PC-3 (cell line): ENCODE measurements at places on chromosomes 6 and 20.

DNA sequence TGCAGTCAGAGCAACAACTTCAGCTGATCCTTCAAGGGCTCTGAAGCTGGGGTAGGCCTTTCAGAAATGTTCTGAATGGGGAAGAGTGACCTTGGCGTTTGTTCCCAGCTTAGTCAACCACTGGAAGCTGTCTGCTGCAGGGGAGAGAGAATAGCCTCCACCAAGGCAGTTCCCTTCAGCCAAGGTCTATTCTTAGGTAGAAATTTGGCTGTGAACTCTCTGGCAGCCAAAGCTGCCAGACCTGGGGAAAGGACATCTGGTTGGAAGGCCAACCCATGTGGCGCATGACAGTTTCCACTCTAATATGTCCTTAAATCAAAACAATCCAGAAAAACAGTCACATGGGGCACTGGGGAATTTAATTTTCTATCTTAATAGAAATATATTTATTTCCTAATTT lies 60.1 kb downstream of the FBXO5 start:
- DNase-seq = no peak

GRCh38 chr20:49865559-49865958 lies 49.8 kb downstream of the SPATA2 start:
- no peak for DNase-seq

DNA sequence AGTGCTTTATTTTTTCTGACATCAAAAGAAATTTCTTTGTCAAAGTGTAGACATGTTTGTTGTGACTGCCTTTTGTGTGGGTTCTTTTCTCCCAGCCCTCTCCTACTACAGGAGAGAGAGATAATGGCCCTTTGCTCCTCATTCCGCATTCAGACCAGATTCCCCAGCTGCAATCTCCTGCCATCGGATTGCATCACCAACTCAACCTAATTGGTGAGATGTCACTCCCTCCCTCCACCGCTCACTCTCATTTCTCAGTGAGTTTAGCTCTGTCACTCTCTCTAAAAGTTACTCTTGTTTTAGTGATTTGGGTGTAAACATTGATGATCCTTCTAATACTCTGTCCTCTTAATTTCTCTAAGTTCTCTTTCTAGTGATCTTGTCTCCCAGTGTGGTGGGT lies 22.7 kb downstream of the UTRN start:
- DNase-seq = no peak

- DNase-seq = peak; percentile 34
Measured at GRCh38 chr6:109186012-109186411, 90.7 kb downstream of the CEP57L1 start.

GRCh38 chr20:57834306-57835073 lies 124.7 kb upstream of the PMEPA1 start:
- no peak for DNase-seq

DNA sequence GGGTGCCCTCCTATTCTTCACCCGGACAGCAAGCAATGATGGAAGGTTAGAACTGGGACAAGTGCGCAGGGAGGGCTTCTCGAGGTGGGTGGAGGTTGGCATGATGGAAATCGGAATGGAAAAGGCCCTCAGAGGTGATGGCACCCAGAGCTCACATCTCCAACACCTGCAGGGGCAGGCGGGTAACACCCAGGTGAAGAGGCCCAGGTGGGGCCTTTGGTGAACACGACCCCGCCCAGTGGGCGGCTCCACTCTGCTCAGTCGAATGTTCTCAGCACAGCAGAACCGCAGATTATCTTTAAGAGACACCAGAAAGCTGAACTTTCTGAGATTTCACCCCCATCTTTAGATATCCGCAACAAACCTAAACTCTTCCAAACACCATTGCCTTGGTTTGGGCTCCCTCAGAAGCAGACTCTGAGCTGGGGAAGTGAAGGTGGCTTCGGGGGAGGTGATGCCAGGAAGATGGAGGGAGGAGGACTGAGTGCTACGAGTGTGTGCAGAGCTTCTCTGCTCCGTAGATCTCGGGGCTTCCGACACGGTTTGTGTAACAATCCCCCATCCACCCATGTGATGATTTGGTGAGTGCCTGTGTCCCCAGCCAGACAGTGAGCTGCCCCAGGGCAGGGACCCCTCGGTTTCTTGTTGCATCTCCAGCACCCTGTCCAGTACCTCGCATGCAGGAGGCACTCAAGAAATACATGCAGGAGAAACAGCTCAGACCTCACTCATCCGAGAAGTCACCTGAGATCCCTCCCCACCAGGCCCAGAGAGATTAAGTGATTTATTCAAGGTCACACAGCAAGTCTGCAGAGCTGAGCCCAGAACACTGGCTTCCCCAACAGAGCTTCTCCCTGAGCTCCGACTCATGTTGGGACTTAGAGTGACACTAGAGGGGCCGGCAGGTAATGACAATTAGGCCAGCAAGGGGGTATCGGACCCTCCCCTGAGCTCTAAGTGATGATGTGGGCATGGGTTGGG lies 45.4 kb downstream of the BPIFB1 start:
- DNase-seq = no peak

DNA sequence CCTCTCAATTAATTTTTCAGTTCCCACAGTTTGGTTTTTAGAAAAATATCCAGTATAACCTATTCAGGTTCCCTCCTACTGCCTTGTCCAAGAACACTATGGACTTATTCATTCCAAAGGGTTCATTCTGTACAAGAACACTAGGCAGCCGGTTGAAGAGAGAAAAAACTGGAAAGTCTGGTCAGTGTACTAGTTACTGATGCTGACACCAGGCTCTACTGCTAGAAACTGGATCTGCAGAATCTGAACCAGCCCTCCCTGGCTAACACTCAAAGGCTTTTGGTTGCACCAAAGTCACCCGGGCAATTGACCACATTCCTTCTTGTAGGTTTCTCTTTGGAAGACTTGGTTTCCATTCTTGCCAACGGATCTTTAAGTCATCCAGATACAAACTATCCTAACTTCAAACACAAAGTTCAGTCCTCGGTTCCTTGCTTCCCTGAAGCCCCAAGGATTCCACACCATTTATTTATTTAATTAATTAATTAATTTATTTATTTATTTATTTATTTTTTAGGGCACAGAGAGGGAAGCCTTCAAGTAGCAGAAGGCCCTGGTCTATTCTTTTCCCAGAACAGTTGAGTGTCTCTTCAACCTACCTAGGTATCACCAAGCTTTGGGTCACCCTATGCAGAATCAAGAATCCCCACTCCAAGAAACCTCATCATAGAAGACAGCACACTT lies 268.1 kb downstream of the ADGB start:
- peak; percentile 9 for DNase-seq

- no peak for DNase-seq
Measured at GRCh38 chr20:33992145-33992922, 1.4 kb upstream of the RALY start.

- DNase-seq = peak; percentile 48
Measured at GRCh38 chr20:10719740-10720385, 46.1 kb upstream of the JAG1 start.

GRCh38 chr20:818001-818664 lies 15.4 kb upstream of the FAM110A start:
- peak; percentile 72 for DNase-seq

- DNase-seq = no peak
Measured at GRCh38 chr6:24501914-24502313, 7.1 kb downstream of the ALDH5A1 start.

DNA sequence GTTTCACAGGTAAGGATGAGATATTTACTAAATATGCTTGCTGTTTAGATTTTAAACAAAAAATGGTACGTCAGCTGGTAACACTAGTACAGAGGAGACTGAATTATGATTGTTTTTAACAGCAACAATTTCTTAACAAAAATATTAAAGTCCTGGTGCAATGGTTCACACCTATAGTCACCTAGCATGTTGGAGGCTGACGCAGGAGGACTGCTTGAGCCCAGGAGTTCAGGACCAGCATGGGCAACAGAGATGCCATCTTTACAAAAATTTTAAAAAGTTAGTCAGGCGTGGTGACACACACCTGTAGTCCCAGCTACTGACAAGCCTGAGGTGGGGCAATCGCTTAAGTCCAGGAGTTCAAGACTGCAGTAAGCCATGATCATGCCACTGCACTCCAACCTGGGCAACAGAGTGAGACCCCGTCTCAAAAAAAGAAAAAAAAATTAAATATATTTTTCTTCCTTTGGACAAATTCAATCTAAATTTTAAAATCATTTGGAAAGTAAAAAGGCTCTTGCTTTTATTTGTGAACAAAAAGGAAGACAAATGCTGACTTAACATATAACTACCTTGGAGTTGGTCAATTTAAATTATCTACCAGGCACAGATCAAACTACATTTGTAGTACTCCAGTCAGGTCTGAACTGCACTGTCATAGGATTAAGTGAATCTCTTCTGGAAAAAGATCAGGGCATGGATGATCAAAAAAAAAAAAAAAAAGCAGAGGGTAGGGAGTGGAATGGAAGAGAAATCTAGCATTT lies 38.2 kb upstream of the RUNX2 start:
- DNase-seq = no peak

DNA sequence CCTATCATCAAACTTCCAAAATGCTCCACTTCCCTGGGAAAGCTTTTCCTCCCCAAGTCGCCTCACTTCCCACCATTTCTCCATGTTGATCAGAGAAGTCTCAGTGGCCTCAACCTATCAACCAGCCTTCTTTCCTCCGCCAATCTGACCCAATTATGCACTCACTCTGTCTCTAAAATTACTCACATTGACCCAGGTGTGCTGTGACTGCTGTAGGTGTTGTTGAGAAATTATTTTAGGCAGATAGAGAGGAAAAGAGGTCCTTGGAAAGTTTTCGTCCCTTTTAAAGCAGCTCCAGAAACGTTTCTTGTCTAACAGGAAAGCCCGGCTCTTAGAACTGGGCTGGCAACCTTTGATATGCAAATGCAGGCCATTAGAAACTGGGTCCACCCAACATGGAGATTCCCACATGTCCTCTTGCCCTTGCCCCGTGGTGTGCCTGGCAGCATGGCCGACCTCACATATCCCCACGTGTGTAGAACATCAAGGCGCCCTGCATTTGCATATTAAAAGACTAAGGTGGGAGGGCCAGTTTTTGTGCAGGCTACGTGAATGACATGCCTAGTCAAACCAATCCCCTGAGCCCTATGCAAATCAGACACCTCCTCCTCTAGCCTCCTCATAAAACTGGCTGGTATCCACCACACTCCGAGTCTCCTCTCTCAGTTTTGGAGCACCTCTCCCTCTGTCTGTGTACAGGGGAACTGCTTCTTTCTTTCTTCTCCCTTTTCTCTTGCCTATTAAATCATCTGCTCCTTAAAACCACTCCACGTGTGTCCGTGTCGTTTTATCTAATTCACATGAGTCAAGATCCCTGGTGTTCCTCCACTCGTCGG lies 12.9 kb downstream of the IPCEF1 start:
- DNase-seq = peak; percentile 59

GRCh38 chr6:26474439-26474881 lies 16.7 kb downstream of the BTN2A1 start:
- DNase-seq = no peak

- DNase-seq = no peak
Measured at GRCh38 chr6:169131390-169131789, 122.3 kb downstream of the THBS2 start.

- DNase-seq = no peak
Measured at GRCh38 chr6:121733234-121733633, 297.8 kb downstream of the GJA1 start.

- no peak for DNase-seq
Measured at GRCh38 chr6:38110481-38110971, 291.0 kb downstream of the ZFAND3 start.

DNA sequence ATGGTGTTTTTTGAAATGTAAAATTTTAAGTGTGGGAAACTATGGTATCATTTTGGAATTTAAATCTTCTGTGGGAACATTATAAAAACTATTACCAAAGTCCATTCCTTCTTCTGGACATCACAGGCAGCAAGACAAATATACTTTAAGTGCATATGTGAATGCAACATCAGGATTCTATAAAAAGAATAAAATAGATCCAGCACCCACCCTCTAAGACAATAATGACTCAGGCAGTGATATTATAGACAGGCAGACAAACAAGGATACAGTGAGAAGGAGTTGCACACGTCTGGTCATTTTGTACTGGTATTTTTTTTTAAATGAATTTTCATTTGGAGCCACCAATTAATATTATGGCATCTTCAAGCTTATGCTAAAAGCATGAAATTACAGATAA lies 21.1 kb upstream of the NEDD9 start:
- DNase-seq = peak; percentile 75

DNA sequence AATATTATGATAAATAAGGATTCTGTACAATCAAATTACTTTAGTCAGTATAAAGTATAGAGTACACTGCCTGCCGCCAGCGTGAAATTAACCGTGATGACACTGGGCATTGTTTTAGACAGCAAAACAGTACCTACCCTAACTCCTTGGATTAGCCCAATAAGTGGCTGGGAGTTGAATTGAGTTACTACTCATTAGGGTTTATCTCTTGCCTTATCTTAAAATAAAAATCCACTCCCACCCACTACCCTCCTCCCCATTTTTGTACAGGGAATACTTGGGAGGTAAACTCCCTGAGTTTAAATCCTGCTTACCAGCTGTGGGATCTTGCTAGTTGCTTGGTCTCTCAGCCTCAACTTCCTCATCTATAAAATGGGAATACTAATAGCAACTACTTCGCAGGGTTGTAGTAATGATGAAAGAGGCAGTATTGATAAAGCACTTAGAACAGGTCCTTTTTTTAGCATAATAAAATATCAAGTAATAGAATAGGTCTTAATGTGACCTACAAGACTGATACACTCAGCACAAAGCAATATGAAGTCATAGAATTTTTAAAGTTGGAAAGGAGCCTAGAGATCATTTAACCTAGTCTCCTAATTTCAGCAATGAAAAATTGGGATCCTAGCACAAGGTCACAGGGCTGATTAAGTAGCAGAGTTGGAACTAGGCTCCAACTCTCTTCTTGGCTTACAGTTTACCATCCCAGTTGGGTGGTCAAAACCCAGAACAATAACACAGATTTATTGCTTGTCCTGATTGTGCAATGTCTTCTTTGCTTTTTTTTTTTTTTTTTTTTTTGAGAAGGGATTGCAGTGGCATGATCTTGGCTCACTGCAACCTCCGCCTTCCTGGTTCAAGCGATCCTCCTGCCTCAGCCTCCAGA lies 23.8 kb downstream of the PHACTR2 start:
- DNase-seq = no peak

DNA sequence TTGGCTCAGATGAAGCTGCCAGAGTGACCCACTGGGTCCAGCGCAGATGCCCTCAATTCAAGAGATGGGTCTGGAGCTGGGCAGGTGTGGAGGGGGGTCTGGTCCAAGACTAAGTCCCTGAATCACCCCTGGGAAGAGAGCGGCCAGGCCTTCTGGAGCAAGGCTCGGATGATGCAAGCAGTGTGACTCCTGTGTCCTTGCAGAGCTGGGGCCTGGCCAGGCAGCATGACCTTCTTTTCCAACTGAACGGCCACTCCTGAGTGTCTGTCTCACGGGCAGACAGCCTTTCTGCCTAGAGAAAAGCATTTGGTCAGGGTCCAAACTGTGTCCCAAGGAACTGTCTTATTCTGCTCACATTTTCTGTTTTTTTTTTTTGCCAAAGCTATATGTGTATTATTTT lies 42.6 kb upstream of the FNDC1 start:
- DNase-seq = no peak

DNA sequence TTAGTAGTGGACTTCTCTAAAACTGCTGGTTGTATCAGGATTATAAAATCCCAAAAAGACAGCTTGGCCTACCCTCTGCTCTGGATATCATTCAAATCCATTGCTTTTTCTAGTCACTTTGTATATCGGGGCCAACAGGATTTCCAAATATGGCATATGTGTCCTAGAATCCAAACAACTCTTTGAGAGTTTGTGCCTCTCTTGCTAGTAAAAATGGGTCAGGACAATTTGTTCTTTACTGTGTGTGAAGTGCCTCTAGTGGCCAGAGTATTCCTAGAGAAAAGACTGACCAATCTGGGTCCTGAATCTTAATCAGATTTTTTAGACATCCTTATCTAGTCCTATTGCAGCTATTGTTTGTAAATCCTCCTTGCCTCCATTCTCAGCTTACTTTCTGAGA lies 33.5 kb upstream of the MANEA start:
- no peak for DNase-seq
